8988T (cell line): ENCODE measurements at places on chromosomes 7 and 10.

DNA sequence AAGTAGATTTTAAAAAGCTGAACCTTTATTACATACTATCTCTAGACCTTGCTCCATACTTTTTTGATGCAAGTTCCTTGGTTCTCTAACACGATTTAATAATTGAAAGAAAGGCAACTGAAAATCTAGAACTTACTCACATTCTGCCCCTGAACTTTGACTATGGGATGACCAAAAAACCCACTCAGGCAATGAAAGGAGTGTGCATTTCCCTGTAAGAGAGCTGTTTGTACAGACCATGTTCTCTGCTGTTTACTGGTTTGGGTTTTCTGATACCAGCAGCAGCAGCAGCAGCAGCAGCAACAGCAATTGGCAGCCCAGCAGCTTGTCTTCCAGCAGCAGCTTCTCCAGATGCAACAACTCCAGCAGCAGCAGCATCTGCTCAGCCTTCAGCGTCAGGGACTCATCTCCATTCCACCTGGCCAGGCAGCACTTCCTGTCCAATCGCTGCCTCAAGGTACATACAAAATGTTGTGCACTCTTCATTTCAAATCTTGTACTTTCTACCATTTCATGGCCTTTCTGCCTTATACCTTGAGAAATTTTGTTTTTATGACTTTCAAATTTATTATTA, 216.7 kb downstream of the FOXP2 start:
- no peak for DNase-seq

GRCh38 chr10:24894309-24894708, 58.1 kb downstream of the PRTFDC1 start:
- no peak for DNase-seq

DNA sequence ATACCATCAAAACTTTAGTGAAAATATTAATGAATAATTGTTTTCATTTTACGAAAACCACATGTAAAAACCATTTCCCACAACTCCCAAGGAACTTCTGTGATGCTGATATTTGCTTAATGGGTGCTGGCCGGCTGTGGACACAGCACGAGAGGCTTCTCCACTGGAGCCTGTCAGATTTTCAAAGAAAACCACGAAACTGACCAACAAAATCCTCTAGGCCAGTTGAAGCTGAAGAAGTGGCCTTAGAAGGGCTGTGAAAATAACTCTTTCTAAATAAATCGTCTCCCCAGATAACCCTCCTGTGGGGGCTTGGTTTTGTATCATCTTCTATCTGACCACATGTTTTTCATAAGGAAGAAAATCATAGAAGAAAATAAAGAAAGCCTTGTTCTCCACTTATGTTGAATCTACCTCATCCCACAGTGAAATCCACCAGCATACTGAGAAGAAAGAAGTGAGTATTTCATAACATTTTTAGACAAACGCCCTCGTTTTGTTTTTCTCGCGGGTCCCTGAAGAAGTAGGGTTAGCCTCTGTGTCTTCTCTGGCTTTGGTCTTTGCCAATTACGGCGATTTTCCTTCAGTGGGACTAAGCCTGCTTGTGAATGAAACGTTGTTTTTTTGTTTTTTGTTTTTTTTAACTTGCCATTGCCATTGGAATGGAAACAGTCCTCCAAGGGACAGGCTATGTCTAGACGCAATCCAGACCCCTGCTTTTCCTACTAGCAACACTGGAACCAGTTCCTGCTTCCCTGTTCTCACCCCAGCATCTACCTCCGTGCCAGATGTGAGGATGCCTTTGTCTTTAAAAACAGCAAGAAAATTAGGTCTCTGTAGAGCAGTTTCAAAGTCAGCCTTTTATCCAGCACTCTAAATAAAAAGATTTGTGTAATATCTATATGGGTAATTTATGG, 123.9 kb downstream of the ADAM12 start:
- DNase-seq: no peak

- no peak for DNase-seq
Measured at GRCh38 chr7:122407195-122407594, 102.6 kb upstream of the FEZF1 start.

DNA sequence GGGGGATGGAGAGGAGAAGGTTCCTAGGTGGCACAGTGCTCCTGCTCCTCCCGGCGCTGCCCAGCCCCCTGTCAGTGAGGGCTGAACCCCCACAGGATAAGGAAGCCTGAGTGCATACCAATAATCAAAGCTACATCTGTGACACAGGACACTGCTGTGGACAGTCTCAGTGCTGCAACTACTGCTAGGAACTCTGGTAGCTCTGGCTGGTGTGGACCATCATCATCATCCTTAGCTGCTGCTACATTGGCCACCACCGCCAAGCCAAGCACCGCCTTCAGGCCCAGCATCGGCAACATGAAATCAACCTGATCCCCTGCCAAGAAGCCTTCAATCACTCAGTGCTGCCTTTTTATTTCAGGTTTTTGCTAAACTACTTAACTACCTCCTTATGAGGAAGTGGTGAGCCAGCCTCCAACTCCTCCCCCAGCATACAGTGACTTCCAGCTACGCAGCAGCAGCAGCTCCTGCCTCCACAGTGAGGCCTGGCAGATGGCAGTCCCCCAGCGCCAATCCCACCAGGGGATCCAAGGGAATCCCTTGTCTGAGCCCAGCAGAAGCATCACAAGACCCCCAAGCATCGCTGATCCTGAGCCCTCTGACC, 32.1 kb upstream of the SLC26A4 start:
- DNase-seq: no peak

- no peak for DNase-seq
Measured at GRCh38 chr10:57202356-57202755, 841.3 kb upstream of the ZWINT start.

DNA sequence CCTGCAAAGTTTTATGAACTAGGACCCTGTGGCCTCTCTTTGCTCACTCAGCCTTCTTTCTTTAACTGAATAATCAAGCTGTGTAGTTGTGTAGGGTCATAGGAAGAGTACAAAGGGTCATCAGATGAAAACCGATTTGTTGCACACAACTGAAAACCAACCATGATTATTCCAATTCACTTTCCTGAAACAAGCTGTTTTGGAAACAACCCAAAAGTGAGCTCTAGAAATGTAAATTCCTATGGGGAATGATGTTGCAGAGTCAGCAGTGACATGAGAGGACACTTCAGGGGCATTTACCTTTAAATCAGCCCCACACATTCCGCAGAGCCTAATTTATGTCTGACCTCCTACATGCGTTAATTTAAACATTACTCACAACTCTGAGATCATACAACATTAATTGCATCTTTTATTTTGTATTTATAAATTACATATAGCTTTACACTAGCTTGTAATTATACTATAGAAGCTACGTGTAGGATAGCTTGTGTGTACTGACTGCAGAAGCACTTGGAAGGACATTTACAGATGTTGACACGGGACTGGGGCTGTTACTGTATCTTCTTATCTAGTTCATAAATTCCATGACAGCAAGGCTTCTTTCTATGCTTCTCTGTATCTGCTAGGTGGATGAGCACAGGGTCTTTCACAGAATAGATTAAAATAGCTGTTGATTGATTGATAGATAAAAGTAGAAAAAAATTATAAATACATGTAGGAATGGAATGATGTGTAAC, 139.9 kb upstream of the AKR1E2 start:
- DNase-seq: no peak

- no peak for DNase-seq
Measured at GRCh38 chr7:45055594-45056219, 33.1 kb downstream of the NACAD start.

GRCh38 chr7:74355091-74355490, 65.9 kb downstream of the CLIP2 start:
- DNase-seq: no peak

GRCh38 chr7:50711271-50712175, 71.2 kb downstream of the GRB10 start:
- no peak for DNase-seq

DNA sequence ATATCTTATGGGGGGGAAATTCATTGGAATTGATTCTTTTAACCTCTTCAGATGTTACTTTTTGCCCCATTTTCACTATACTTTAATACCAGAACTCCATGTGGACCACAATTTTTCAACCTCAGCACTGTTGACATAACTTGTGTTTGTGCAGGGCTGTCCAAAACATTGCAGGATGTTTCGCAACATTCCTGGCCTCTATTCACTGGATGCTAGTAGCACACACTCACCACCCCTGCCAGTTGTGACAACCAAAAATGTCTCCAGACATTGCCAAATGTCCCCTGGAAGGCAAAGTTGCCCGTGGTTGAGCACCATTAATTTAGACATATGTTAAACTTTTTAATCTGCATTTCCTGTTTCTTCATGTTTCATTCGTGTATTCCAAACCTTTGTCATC, 234.7 kb downstream of the GFRA1 start:
- no peak for DNase-seq

- DNase-seq: no peak
Measured at GRCh38 chr10:31937371-31937770, 8.7 kb upstream of the ARHGAP12 start.

- DNase-seq: no peak
Measured at GRCh38 chr7:69105092-69105491, 493.2 kb upstream of the AUTS2 start.

GRCh38 chr10:3538656-3539531, 246.1 kb downstream of the KLF6 start:
- DNase-seq: no peak

GRCh38 chr10:30460121-30460520, 26.1 kb downstream of the MAP3K8 start:
- DNase-seq: no peak

DNA sequence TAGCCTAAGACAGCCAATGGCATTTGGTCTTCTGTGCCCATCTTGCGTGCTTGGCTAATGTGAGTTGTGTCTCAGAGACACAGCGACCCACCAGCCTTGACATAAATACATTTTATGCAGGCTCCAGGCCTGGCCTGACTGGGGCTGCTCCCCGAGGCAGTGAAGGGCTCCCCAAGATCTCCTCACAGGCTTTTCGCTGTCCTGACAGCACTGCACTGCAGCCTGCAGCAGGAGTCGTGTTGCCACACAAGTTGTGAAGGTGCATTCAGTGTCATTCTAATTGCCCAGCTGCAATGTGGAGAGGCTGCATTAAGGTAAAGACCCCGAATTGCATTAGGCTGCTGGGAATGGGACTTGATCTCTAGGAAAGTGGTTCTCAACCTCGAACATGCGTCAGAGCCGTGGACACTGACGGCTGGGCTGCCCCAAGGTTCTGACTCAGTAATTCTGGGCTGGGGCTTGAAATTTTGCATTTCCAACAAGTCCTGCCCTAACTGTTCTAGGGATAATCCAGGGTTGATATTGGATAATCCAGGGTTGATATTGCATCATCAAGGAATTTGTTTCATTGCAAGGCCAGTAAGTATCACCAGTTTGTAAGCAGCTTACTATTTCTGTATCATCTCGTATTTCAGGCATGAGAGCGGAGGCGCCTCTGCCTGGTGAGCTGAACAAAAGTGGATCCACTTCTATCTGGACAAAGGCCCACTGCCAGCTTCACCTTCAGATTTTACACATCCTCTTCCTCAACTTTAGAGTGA, 108.7 kb upstream of the INSIG1 start:
- DNase-seq: no peak

DNA sequence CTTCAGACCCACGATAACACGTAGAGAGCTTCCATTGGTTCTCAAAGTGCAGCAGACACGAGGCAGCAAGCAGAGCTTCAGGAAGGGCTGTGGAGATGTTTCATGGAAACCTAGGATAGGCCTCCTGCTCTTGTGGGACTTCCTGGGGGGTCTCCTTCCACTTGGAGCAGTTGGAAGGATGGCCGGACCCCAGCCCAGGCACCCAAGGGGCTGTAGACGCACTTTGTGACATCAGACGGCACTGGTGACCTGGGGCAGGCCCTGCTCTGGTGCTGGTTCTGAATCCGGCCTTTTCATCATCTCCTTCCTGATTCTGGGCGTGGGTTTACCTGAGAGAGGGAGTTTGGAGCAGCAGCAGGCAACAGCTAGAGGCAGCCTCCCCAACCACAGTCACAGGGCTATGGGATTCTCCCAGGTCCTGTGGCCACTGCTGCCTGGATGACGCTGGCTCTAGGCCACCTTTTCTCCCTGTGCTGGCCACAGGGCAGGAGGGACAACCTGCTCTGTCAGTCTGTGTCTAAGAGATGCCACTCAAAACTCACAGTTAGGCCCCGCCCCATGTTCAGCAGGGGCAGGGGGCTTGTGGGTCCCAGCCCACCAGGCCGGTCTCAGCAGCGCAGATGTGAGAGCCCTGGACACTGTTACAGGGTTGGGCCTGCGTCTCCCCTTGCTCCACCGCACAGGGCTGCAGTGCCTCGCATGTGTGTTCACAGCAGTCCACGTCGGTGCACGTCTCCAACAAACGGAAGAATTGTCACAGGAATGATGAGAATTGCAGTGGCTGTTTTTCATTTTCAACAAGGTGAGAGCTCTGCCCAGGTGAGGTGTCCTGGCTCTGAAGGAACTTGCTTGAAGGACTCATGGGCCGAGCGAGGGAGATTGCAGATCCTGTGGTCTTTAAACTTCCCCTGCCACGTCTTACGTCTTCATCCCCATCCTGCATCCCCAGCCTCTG, 569.3 kb downstream of the TCERG1L start:
- DNase-seq: no peak

DNA sequence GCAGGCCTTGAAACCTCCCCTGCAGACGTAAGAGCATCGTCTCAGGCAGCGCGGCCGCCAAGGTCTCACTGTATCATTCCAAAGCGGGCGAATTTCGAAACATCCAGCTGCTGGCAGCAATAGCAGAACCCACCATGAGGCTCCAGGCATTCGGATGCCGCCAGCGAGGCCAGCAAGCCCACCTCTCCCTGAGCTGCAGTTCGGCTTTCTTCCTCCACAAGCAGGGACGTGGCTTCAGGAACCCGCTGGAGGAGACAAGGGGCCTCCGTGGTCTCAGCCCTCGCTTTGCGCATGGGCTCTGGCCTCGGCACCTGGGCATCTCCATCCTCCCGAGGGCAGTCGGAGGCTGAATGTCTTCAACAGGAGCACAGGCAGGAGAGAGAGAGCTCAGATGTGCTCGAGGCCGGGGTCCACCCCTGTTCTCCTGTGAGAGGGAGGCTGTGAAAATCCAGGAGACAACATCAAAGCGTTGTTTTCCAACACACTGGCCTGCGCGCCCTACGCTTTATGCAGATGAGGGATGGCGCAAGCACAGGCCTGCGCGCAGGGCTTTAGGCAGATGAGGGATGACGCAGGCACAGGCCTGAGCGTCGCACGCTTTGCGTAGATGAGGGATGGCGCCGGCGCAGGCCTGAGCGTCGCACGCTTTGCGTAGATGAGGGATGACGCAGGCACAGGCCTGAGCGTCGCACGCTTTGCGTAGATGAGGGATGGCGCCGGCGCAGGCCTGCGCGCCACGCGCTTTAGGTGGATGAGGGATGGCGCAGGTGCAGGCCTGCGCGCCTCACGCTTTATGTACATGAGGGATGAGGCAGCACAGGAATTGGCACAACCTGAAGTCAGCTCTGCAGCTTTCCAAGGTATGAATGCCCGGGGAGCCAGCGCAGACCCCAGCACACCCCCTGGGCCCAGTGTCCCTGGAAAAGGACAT, 103.2 kb downstream of the WDR37 start:
- no peak for DNase-seq

GRCh38 chr10:74262856-74263255, 111.8 kb downstream of the ADK start:
- DNase-seq: no peak

GRCh38 chr7:78953726-78954363, 499.6 kb downstream of the MAGI2 start:
- no peak for DNase-seq
